ENCODE measurements at places on chromosomes 2 and 18. TPM values are rescaled to one million over a fixed set of nuclear protein-coding genes. Genes with fewer than 3 reads are reported as not detected.

The NT5C1B gene
- total RNA-seq, result not detected

The SLC38A11 gene
- not detected for total RNA-seq

DNA sequence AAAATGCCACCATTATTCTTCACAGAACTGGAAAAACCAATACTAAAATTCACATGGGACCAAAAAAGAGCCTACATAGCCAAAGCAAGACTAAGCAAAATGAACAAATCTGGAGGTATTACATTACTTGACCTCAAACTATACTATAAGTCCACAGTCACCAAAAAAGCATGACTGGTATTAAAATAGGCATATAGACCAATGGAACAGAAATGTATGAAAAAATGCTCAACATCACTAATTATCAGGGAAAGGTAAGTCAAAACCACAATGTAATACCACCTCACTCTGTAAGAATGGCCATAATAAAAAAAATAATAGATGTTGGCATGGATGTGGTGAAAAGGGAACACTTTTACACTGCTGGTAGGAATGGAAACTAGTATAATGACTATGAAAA lies 158.6 kb downstream of the CDH2 start:
- no peak overlapping the region for H3K4me3 ChIP-seq
- no peak overlapping the region for H3K27ac ChIP-seq
- H3K27me3 ChIP-seq, result no peaks in the 10 kb centered on the region

- no peaks in the 10 kb centered on the region for H3K36me3 ChIP-seq
- H3K4me3 ChIP-seq, result no peak overlapping the region
- peaks cover 12% of the 10 kb centered on the region for H3K4me1 ChIP-seq
- no peak for DNase-seq
- H3K27me3 ChIP-seq, result peaks cover 2% of the 10 kb centered on the region
- no peak overlapping the region for H3K27ac ChIP-seq
Measured at GRCh38 chr2:23477392-23477791, 92.4 kb downstream of the KLHL29 start.

DNA sequence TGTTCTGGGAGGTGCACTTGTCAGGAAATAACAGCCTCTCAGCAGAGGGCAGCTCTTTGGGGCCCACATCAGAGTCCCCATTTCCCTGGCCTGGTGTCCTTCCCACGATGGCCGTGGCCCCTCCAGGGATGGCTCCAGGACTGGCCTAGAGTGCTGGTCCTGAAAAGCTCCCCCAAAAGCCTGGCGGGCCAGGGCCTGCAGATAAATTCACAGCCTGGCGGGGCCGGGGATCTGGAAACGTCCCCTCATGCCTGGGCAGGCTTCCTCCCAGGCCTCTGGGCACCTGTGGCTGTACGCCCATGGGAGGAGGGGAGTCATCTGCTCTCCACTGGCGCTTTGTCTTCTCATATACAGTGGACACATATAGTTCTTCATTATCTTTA lies 52.6 kb upstream of the HS6ST1 start:
- H3K4me3 ChIP-seq, result no peak overlapping the region
- H3K36me3 ChIP-seq, result no peaks in the 10 kb centered on the region
- H3K4me1 ChIP-seq, result peaks cover 11% of the 10 kb centered on the region
- no peaks in the 10 kb centered on the region for H3K27me3 ChIP-seq

GRCh38 chr2:46913471-46914381 lies 1.9 kb downstream of the MCFD2 start:
- H3K27me3 ChIP-seq, result no peaks in the 10 kb centered on the region
- H3K4me3 ChIP-seq, result peak overlapping the region; percentile 85
- H3K4me1 ChIP-seq, result peaks cover 45% of the 10 kb centered on the region
- DNase-seq, result peak; percentile 58

GRCh38 chr2:73074110-73075069 lies 2.9 kb upstream of the SFXN5 start:
- peaks cover 11% of the 10 kb centered on the region for H3K36me3 ChIP-seq
- no peak overlapping the region for H3K4me3 ChIP-seq
- no peaks in the 10 kb centered on the region for H3K27me3 ChIP-seq

GRCh38 chr2:119511989-119512388 lies 12.3 kb downstream of the SCTR start:
- H3K36me3 ChIP-seq, result no peaks in the 10 kb centered on the region
- H3K4me3 ChIP-seq, result no peak overlapping the region
- H3K27me3 ChIP-seq, result no peaks in the 10 kb centered on the region
- no peak for DNase-seq

- peaks cover 11% of the 10 kb centered on the region for H3K27me3 ChIP-seq
- DNase-seq, result peak; percentile 63
- no peaks in the 10 kb centered on the region for H3K36me3 ChIP-seq
- no peak overlapping the region for H3K4me3 ChIP-seq
- H3K27ac ChIP-seq, result no peak overlapping the region
Measured at GRCh38 chr18:1846640-1847039, 724.7 kb downstream of the METTL4 start.

DNA sequence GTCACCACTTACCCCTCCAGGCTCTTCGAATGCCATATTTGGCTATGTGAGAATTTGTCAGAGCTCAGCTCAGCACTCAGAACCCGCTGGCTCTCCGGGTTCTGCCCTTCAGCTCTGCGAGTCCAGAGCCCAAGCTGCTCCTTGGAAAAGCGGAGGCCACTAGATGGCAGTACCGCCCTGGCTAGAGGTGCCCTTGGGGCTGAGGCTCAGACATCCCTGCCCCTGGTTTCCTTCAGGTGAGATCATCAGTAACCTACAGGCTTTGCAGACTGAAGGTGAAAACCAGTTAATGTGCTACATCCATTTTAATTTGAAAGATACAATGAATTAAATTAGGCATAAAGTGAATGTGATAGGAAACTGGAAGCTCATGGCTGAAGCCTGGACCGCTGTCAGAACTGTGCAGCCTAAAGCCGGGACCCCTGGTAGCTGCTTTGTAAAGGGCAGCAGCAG lies 285.6 kb downstream of the AGAP1 start:
- no peaks in the 10 kb centered on the region for H3K36me3 ChIP-seq
- peak; percentile 29 for DNase-seq
- no peak overlapping the region for H3K4me3 ChIP-seq
- H3K27ac ChIP-seq, result no peak overlapping the region
- no peaks in the 10 kb centered on the region for H3K4me1 ChIP-seq

GRCh38 chr2:106996171-106996769 lies 110.3 kb upstream of the ST6GAL2 start:
- H3K27ac ChIP-seq, result no peak overlapping the region
- DNase-seq, result no peak
- no peaks in the 10 kb centered on the region for H3K36me3 ChIP-seq

- no peak overlapping the region for H3K27ac ChIP-seq
- no peak overlapping the region for H3K4me3 ChIP-seq
Measured at GRCh38 chr2:36960005-36960675, 6.2 kb downstream of the STRN start.

DNA sequence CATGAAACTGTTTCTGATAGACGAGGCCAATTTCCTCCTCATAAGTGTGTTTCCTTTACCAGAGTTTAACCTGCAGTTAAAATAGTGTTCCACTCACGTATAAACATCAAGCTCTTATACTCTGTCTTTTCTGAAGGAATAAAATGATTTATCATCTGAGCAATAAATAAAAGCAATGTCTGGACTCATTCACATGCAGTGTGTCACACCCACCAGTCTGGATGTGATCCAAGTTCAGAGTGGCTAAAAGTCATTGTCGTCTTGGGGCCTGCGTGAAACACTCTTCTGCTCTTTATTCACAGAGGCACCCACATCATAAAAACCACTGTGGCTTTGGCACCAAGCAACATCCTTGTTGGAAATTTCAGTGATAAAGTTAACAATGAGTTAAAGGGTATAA lies 19.5 kb upstream of the SLC9A4 start:
- no peaks in the 10 kb centered on the region for H3K4me1 ChIP-seq
- H3K27ac ChIP-seq, result no peak overlapping the region
- H3K36me3 ChIP-seq, result no peaks in the 10 kb centered on the region
- DNase-seq, result no peak
- H3K27me3 ChIP-seq, result peaks cover 5% of the 10 kb centered on the region
- H3K4me3 ChIP-seq, result no peak overlapping the region

DNA sequence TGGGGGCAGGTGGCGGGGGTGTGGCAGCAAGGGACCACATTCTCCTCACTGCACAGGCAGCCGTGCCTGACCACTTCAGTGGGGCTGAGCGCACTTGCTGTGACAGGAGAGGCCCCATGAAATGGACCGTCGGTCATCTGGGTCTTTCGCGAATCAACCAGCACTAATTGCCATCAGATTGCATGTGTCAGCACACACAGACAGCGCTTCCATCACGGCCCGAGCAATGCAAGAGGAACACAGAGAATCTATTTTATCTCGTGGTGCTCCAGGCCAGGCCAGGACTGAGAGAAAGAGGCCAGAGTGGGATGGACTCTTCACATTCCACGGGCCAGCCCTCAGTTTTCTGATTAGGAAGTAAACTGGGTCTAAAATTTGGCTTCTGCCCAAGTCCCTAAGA lies 87.0 kb downstream of the EIPR1 start:
- H3K27me3 ChIP-seq, result no peaks in the 10 kb centered on the region
- H3K36me3 ChIP-seq, result no peaks in the 10 kb centered on the region
- DNase-seq, result no peak
- H3K4me3 ChIP-seq, result no peak overlapping the region
- H3K27ac ChIP-seq, result no peak overlapping the region

All from astrocyte (in vitro differentiated cells and primary cell).